Vagina (tissue), 2 donors: ENCODE measurements at places on chromosomes 5 and 9.

DNA sequence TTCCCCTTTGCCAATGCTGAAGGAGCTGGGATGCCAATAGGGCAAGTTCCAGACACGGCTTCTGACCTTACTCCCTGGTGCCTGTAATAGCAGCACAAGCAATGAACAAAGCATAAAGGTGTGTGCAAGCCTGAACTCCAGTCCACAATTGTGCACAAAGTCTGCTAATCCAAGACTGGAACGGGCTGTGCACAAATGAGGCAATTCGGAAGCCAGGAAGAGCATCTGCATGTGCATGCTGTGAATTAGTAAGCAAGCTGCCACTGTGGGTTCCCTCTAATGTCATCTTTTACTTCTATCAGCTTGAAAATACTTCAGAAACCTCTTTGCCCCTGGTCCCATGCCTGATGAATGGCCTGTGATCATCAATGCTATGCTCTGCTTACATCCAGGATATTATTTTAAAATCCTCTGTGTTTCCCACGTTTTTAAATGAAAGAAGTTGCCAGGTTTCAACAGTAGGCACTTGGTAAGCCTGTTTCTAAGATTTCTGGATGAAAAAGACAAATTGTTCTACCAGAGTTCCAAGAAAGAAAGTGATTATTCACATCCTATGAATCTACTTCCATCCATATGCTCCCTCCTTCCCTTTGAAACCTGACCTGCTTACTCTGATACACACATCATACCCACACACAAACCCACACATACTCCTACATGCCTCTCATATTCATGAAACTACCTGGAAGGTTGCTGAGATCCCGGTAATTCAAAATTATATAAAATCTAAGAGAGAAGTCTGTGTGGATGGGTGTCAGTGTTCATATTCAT, 165.7 kb downstream of the KCTD16 start:
- no peak for DNase-seq

- DNase-seq = no peak
Measured at GRCh38 chr9:130570208-130570607, 9.2 kb upstream of the FUBP3 start.

- DNase-seq = no peak
Measured at GRCh38 chr5:139985733-139986132, 57.4 kb downstream of the NRG2 start.

DNA sequence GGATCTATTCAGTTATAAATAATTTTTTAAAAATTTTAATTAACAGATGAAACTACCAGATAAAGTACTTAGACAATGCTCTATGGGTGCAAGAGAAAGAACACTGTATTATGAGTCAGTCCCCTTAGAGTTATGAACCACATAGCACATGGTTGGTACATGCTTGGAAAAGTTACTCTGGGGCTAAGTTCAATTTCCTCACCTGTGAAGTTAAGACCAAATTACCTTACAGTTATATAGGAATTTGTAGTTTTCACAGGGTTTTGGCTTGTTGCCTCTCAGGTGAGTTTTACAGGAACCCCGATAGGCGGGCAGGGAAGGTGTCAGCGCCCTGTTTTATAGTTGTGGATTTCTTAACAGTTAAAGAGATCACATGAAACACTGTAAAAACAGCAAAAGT, 1.2 kb downstream of the PANK3 start:
- no peak for DNase-seq

GRCh38 chr9:94799578-94800264, 73.2 kb downstream of the AOPEP start:
- no peak for DNase-seq

DNA sequence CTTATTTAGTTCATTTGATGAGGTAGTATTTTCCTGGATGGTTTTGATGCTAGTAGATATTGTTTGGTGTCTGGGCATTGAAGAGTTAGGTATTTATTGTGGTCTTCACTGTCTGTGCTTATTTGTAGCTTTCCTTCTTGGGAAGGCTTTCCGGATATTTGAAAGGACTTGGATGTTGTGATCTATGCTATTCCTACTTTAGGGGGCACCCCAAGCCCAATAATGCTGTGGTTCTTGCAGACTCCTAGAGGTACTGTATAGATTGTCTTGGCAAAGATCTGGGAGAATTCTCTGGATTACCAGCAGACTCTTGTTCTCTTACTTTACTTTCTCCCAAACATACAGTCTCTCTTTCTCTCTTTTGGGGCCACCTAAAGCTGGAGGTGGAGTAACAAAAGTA, 315.7 kb downstream of the MAT2B start:
- no peak for DNase-seq

- no peak for DNase-seq
Measured at GRCh38 chr5:75951158-75951557, 132.0 kb upstream of the SV2C start.

GRCh38 chr5:56833325-56833724, 18.0 kb downstream of the MAP3K1 start:
- no peak for DNase-seq

- DNase-seq = no peak
Measured at GRCh38 chr5:177302354-177303110, 987 bp downstream of the RAB24 start.

DNA sequence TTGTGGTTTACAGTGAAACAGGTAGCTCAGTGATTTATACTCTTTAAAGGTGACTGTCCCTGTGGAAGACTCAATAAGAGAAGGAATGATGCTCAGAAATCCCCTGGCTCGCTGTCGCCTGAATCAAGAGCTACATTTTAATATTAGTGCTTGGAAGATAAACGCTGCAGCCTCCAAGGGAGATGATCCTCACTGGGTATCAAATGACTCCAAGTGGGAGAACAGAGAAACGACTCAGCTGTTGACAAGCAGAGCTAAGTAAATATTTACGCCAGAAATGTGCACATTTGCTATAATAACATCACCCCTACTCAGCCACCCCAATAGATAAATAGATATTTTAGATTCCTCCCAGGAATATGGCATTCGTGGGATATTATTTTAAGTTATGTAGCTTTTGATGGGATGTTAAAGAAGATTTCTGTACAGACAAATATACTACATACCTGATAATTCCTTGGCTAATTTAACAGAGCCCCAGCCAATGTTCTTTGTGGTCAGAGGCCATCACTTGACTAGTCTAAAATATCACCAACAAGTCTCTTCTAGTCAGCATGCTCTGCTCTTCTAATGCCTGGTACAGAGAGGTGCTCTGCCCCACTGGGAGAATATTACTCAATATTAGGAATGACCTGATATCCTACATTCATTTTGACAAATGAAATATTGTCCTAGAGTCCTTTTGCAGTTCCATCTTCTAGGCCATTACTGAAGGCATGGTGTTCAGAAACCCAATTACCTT, 18.3 kb upstream of the CCDC192 start:
- no peak for DNase-seq

DNA sequence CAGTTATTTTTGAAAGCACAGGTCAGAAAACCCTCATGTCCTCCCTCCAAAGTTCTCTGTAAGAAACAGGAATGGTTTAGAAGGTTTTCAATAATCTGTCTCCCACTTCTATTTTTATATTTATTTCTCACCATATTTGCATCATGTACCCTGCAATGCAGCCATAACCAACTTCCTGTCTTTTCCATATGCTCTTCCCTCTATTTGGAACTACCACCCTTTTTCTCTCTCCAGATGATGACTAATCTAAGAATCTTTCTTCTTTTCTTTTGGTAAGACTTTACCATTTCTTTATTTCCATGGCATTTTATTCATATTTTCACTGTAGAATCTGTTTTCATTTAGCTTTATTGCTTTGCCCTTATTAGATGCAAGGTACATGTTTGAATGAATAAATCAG, 33.9 kb downstream of the MAN2A1 start:
- DNase-seq = no peak

- DNase-seq = no peak
Measured at GRCh38 chr9:109751253-109751652, 28.7 kb upstream of the PALM2AKAP2 start.

GRCh38 chr5:65952259-65952658, 25.9 kb downstream of the ERBIN start:
- DNase-seq = no peak

- DNase-seq = no peak
Measured at GRCh38 chr9:33287087-33287490, 3.2 kb upstream of the NFX1 start.

DNA sequence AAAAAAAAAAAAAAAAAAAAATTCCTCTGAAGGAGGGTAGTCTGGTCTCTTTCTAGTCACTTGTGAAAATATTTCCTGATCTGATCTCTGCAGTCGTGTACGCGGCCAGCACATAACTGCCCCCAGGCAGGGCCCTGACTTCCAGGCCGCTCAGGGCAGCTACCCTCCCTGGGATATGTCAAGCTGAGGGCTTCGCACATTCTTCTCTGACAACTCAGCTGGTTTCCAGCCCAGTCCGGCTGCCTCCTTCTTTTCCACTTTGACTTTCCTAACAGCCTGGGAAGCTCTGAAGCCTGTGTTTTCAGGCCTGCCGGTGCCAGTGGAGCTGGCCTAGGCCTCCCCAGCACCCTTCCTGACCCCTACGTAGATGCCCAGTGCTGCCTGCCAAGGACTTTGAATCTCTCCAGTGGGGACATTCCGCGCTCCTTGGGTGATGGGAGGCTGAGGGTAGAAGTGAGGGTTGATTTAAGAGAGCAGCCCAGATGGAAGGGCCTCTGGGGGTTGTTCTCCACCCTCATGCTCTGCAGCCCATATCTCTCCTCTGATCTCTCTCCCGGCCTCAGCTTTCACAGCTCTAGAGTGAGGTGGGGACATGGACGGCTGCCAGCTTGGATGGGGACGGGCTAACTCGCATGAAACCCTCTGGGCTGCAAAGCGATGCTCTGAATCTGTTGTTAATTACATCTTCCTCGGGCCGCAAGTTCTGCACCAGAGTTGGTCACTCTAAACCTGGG, 20.7 kb downstream of the COL5A1 start:
- DNase-seq = no peak

GRCh38 chr5:143207563-143208364, 195.7 kb downstream of the NR3C1 start:
- DNase-seq = no peak

DNA sequence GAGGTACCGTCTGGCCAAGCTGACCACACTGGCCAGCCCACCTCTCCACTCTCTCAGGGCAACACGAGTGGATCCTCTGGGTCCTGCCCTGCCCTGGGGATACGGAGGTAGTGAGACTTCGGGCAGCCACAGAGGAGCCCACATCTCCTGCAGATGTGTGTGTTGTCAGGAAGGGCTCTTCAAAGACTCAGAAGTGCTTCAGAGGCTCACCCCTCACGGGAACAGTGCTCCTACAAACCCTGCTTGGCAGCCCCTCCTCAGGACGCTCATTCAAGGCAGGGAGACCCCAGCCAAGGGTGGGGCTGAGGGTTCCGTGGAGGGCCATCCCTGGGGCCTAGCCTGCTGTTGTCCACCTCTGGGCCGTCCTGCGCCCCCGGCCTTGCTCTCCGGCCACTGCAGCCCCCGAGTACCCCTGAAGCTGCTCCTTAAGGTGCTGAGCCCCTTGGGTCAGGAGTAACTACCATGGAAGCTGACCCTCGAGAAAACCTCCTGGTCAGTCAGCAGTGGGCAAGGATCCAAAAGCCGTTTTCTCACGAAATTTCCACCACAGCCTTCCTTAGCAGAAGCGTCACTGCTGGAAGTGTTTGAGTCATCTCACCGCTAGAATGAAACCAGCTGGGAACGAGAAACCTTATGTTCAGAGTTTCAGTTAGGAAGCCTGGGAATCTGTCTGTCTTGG, 23.2 kb upstream of the LRRC14B start:
- DNase-seq = no peak

DNA sequence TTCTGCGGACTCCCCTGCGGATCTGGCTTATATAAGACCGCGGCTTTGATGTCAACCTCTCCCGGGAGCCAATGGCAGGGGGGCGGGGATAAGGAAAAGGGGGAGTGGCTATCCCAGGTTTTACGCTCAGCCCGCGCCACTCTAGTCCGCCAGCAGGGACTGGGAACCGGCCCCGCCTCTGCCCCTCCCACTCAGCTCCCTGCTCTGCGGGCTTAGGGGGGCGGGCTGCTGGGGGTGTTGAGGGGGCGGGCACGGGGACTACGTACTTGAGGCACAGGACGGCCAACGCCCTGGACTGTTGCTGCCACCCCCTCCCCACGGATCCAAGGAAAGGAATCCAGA, at the start of gene HAND1:
Gene HAND1 (minus strand): TSS at position 4 of the 342 bp plus-strand sequence. CDS start 219 bp downstream, outside the sequence.
- no peak for DNase-seq

- DNase-seq = no peak
Measured at GRCh38 chr5:111348661-111349329, 124.6 kb downstream of the CAMK4 start.

DNA sequence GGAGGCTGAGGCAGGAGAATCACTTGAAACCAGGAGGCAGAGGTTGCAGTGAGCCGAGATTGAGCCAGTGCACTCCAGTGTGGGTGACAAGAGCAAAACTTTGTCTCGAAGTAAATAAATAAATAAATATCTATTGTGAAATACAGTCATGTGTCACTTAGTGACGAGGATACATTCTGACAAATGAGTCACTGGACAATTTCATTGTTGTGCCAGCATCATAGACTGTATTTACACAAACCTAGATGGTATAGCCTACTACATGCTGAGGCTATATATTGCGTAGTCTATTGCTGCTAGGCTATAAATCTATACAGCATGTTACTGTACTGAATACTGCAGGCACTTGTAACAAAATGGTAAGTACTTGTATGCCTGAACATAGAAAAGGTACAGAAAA, 61.1 kb upstream of the CCL21 start:
- no peak for DNase-seq

DNA sequence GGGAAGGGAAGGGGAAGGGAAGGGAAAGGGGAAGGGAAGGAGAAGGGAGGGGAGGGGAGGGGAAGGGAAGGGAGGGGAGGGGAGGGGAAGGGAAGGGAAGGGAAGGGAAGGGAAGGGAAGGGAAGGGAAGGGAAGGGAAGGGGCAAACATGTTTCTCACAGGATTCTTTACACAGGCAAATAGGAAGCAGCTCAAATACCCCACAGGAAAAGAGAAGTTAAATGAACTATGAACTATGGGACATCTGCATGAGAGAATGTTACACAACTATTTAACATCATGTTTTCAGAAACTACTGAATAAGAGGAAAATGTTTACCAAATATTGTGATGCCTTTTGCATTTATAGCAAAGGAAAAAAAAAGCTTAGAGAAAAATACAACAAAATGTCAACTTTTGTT, 125.4 kb upstream of the SLC30A5 start:
- no peak for DNase-seq
